ENCODE measurements at places on chromosomes 3 and 15. TPM values are rescaled to one million over a fixed set of nuclear protein-coding genes. Genes with fewer than 3 reads are reported as not detected.
A peak's percentile ranks its signal among the peaks of the same experiment; 100 is the strongest.

CHRNB4 gene
- total RNA-seq: 0.24 TPM

DNA sequence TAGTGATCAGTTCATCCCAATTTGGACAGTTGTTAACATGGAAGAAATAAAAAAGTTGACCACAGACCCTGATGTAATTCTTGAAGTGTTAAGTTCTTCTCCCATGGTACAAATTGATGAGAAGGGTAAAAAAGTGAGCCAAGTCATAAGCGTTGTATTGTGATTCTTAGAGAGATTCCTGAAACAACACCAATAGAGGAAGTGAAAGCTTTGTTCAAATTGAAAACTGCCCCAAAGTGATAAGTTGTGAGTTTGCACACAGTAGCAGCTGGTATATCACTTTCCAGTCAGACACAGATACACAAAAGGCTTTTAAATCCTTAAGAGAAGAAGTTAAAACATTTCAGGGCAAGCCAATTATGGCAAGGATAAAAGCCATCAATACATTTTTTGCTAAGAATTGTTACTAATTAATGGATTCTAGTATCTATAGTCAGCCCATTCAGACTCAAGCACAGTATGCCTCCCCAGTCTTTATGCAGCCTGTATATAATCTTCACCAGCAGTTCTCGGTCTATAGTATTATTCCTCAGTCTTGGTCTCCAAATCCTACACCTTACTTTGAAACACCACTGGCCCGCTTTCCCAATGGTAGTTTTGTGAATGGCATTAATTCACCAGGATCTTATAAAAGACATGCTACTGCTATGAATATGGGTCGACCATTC is 38.2 kb downstream of the CDIN1 start:
- no peak for DNase-seq

COX5A gene
- 200 TPM for total RNA-seq

DNA sequence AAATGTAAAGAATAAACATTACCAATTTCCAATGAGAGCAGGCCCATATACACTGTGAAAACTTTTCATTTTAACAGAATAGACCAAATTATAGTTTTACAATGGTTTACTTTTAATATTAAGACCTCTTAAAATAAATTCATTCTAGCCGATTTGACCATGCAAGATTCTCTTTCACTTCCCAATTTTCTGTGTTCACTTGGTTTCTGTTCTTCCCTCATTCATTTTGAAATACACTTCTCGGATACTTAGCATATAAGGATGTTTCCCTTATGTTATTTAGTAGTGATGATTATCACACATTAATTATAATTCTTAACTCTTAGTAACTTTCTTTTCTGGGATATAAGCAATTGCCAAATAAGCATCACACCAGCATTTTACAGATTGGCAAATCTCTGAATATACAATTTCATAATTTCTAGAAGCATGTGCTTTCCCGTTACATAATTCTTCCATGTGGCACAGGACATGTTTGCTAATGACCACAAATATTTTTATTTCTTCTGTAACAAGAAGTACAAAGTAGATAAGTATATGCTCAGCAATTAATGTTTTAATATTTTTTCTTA is 13.9 kb downstream of the OR5H15 start:
- DNase-seq: no peak

DNA sequence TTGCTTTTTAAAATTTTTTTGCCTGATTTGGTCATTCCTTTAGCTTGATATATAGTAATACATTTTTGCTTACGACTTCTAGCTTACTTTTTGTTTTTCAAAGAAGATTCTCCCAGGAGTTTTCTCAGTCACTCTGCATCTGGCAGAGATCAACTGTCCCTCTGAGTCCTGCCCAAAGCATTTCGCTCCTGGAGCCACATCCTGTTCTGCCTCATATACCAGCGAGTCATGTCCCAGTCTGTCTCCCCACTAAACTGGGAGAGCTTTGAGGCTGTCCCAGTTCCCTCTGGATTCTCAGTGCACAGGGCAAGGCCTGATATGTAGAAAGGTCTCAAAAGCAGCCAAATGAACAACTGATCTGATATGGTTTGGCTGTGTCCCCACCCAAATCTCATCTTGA is 326.3 kb downstream of the ARRDC4 start:
- no peak for DNase-seq

GRCh38 chr3:72127844-72128243 is 342.9 kb upstream of the PROK2 start:
- DNase-seq: no peak

DNA sequence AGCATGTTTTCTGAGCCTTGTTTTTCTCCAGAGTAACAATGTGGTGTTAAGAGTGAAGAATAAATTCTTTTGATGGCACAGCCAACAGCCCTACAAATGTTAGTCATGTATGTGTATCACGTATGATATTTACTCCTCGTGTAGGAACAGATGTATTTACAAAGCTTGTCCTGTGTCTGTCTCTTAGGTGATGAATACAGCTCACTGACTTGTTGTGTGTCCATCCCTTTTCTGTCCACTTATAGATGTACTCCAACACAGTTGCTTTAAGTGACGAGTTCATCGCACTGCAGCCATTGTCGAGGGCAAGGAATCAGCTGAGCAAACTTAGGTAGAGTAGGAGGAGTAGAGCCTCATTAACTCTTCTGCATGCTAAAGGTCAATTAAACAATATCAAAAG is 78.1 kb downstream of the DCUN1D1 start:
- DNase-seq: no peak

KBTBD8 gene
- 5.6 TPM for total RNA-seq

OIP5 gene
- 80.9 TPM for total RNA-seq

GRCh38 chr3:133588784-133589465 is 15.4 kb downstream of the CDV3 start:
- no peak for DNase-seq

GOLGA6L7 gene
- not detected for total RNA-seq

ENTPD3 gene
- not detected for total RNA-seq

GRCh38 chr3:154148541-154148940 is 27.4 kb downstream of the ARHGEF26 start:
- DNase-seq: no peak

CHL1 gene
- 0.49 TPM for total RNA-seq

DNA sequence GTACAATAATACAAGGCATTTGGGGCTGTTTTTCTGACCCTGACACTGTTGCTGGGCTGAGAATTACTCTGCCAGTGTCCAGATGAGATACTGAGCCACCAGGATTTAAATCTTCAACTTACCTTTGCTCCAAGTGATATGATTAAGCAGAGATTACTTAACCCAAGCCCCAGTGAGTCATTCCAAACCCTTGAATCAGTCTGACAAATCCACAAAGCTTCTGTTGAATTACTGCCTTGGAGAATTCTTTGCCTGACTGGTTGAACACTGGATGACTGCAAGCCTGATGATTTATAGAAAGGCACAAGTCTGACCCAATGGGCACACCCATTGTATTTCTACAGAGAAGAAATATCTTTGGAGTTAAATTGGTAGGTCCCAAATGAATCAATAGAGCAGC is 88.2 kb upstream of the TSC22D2 start:
- DNase-seq: no peak

- DNase-seq: no peak
These were observed 12.8 kb downstream of the CFAP100 start for GRCh38 chr3:126407412-126408044.

GRCh38 chr15:63979262-63979793 is 67.0 kb downstream of the DAPK2 start:
- DNase-seq: no peak

GHRL gene
- not detected for total RNA-seq

DNA sequence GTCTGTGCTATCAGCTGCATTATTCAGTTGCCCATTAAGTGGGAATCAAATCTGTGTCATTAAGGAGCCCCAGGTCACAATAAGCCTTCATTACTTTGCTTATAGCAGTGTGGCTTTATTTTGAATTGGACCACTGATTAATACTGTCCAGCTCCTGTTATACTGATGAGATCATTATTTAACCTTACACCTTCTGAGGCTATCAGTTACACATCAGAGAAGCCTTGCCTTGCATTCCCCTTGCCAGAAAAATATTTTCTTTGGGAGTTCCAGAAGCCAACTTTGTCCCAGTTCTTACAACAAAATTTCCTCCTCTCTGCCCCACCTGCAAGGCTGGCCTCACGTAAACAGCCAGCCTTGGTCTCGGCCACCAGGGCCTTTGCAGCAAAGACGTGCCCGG is 29.7 kb upstream of the ARNT2 start:
- no peak for DNase-seq

VPS18 gene
- 8.0 TPM for total RNA-seq

DNA sequence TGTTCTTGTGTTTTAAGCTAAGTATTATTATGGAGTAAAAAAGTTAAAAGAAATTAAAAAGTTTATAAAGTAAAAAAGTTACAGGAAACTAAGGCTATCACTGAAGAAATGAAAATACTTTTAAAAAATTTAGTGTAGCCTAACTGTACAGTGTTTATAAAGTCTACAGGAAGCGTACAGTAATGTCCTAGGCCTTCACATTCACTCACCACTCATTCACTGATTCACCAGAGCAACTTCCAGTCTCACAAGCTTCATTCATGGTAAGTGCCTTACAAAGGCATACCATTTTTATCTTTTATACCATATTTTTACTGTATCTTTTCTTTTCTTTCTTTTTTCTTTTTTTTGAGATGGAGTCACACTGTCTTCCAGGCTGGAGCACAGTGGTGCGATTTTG is 40.7 kb upstream of the SCN5A start:
- no peak for DNase-seq

- DNase-seq: peak; percentile 37
These were observed 25.7 kb upstream of the CLDN16 start for GRCh38 chr3:190362258-190362657.

GRCh38 chr3:42182555-42182954 is 83.4 kb downstream of the CCK start:
- no peak for DNase-seq

DNA sequence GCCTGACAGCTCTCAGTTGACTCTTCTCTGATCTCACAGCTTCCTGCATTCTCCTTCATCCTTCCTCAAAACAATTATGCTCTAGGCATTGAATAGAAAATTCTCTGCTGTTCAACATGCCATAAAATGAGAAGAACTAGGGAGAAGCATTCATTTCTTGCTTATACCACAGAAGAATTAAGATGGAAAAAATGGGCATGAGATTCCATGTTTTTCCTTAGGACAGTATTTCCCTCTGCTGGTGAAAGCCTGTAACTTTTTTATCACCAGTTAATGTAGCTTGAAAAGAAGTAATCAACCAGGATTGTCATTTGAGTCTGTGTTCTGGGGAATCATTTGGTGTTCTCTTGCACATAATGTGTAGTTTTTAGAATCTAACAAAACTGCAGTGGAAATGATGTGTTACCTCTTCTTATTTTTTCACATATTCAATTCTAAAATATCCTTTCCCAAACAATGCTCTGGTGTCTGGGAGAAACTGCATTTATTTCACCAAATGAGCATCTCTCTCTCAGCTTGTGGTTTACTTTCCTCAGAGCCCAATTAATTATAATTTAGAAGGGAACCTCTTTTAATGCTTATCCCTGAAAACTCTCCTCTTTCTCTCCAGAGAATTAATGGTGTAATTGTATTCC is 92.8 kb upstream of the DCBLD2 start:
- DNase-seq: peak; percentile 46

RTP3 gene
- not detected for total RNA-seq

GRCh38 chr3:185717627-185718402 is 107.0 kb downstream of the IGF2BP2 start:
- no peak for DNase-seq

DNA sequence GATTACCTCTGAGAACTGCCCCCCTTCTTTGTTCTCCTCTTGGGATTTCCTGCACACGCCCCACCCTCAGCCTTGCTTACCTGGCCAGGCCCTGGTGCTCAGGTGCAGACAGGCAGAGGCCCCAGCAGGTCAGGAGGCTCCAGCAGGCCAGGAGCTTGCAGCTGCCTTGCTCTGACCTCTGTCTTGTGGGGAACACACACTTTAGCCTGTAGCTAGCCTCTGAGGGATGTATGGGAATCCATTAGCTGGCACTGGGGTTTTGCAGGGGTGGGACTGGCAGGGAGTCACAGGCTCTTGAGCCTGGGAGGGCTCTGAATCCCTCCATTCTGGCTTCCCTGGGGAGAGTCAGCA is 2.7 kb downstream of the SMAD6 start:
- no peak for DNase-seq

GRCh38 chr15:66845266-66845785 is 143.3 kb downstream of the SMAD6 start:
- no peak for DNase-seq

- DNase-seq: no peak
These were observed 269.0 kb downstream of the GOLGA6L6 start for GRCh38 chr15:20272422-20273184.

LNP1 gene
- 17.9 TPM for total RNA-seq

Measured in neural progenitor cell (in vitro differentiated cells).